GM23338 (cell line): ENCODE measurements at places on chromosomes 6 and 20.

GRCh38 chr6:17606606-17607005 lies 6.5 kb downstream of the FAM8A1 start:
- DNase-seq: no peak

- no peak for DNase-seq
Measured at GRCh38 chr6:8651998-8652397, 216.7 kb upstream of the SLC35B3 start.

DNA sequence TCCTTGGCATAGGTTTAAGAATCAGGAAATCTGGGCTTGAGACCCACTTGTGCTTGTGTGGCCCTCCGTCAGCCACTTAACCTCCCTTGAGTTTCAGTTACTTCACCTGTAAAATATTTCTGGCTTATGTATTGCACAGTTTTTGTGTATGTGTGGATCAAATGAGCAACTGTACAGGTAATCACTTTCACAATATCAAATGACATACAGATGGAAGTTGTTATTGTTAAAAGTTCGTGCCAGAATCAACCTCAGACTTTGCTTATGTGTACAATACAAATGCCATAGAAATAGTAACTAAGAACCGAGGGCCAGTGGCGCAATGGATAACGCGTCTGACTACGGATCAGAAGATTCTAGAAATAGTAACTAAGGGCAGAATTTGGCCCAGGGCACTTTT lies 65.6 kb upstream of the KIF13A start:
- no peak for DNase-seq

- peak; percentile 65 for DNase-seq
Measured at GRCh38 chr6:108968325-108969316, 120.4 kb downstream of the ARMC2 start.

- no peak for DNase-seq
Measured at GRCh38 chr20:17616480-17617211, 46.8 kb downstream of the DSTN start.

GRCh38 chr6:1670711-1671462 lies 61.2 kb downstream of the FOXC1 start:
- DNase-seq: no peak

- no peak for DNase-seq
Measured at GRCh38 chr6:168513766-168514165, 72.8 kb downstream of the SMOC2 start.
